Activated CD4-positive, alpha-beta T cell treated with anti-CD3 and anti-CD28 coated beads, Interleukin-2, amount 50 U/mL, for 24 hours (primary cell): ENCODE measurements at places on chromosomes 11 and 22.

DNA sequence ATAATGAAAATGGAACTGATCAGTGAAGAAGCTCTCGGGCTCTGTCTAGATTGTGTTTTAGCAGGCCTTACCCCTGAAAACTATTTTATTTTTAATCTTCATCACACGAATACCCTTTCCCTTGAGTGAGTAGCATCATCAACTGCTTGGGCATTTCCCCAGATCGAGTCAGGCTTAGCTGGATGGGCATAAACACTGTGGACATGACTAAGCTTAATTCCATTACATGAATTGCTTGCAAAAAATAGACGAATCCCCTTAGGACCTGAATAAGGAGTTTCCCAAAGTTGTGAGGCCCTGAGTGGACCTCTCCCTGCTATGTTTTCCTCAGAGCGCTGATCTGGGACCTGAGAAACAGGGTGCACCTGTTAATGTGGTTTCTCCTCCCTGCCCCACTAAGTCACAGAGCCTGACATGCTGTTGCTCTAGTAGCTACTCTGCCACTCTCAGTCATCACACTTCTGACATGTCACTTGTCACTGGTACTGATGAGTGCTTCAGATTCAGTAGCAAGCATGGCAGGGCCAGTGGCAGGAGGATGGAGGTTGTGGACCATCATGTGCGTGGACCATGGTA lies 53.5 kb downstream of the ENDOD1 start:
- DNase-seq = no peak

DNA sequence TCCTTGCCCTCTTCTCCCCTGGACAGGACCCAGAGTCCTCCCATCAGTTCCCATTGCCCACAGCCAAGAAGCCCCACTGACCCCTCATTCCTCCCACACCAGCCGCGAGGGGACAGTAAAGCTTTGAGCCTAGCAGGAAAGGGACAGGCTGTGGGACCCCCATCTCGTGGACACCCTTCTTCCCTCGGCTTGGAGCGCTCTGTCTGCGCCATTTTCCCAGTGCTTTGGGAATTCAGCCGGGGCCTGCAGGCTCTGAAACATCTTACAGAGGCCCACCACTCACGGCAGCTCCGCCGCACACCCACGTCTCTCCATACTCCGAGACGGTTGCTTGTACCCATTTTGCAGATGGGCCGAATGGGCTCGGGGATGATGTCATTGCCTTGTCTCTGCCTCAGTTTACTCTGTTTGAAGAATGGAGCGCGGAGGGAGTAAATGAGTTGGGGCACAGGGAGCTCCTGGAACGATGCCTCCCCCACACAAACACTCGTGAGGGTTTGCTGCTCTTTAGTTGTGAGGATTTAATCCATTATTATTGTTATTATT lies 447.7 kb downstream of the TBC1D22A start:
- no peak for DNase-seq

DNA sequence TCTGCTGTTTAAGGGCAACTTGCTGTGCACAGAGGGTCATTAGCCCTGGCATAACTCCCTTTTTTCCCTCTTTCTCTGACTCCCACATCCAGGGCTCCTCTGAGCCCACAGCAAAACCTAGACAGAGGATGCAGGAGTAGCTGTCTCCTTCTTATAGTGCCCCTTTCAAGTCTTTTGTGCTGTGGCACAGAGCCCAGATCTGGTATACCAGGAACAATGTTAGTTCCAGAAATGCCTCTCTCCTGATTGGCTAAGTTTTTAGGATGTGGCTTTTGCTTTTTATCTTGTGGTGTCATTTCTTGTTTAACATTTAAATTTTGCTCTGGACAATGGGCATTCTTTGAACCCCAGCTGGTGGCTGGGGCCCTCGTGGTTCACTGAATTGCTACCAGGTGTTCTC lies 25.6 kb upstream of the RRM1 start:
- DNase-seq = no peak

GRCh38 chr11:83170865-83171264 lies 13.9 kb downstream of the PCF11 start:
- DNase-seq = no peak

GRCh38 chr11:77959434-77959833 lies 35.0 kb downstream of the INTS4 start:
- no peak for DNase-seq

DNA sequence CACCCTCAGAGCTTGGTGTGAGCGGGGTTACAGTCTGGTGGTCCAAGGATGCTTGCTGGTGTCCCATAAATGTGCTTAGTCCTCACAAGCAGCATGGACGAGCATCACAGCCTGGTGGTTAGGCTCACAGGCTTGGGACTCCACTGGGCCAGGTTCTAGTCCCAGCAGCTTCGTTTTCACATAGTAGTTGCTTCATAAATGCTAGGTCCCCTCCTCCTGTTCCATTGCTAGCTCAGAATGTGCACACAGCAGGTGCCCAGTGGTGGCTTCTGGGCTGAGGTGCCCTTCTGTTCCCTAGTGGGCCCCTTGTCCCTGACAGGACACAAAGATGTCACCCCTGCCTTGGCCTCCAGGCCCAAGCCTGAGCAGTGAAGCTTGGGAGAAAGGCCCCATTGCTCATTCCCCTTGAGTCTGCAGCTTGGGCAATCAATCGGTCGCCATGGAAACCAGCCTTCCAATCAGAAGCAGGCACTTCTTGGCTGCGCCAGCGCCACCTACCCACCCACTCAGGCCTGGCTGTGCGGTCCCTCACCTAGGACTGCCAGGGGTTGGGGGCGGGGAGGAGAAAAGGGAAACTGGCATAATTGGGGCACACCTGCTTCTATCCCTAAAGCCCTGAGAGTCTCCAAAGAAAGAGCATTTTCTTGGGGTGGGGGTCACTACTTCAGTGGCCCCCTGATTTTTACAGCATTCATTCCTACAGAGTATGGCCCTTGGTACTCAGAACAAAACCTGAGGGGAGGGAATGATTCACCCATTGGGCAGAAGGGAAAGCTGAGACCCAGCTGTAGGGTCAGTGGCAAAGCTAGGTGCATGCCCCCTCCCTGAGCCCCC lies 48.1 kb downstream of the CYTH4 start:
- DNase-seq = no peak

GRCh38 chr11:13261591-13262061 lies 16.0 kb upstream of the BMAL1 start:
- no peak for DNase-seq

DNA sequence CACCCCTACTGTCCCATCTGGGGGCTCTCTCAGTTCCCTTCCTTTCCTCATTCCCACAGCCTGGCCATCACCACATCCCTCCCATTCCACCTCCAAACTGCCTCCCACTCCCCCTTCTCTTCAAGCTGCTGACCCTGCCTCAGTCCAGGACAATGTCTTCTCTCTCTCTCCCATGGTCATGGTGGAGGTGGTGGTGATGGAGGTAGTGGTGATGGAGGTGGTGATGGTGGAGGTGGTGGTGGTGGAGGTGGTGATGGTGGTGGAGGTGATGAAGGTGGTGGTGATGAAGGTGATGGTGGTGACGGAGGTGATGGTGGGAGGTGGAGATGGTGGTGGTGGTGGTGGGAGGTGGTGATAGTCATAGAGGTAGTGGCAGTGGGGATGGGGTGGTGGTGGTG lies 87.0 kb downstream of the MPPED1 start:
- DNase-seq = no peak

- DNase-seq = no peak
These were observed 59.6 kb downstream of the FAR1 start for GRCh38 chr11:13728076-13728475.

- DNase-seq = no peak
These were observed 27.0 kb upstream of the SCGB1A1 start for GRCh38 chr11:62391642-62392425.

DNA sequence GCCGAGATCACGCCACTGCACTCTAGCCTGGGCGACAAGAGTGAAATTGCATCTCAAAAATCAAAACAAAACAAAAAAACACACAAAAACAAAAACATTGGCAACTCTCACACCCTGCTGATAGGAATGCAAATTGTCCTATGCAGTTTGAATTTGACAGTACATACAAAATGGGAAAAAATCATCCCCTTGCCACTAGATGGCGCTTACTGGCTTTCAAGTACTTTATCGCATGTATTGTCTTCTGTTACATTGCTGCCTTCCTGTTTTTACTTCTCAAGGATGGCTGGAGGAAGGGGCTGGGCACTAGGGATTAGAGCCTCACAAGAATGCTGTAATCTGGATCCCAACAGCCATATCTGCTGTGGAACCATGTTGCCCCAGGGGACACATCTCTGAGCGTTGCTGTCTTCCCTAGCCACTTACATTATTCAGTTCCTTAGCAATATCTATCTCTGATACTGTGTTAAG lies 59.4 kb upstream of the A4GALT start:
- peak; percentile 54 for DNase-seq

- DNase-seq = no peak
These were observed 18.5 kb downstream of the SLC35F2 start for GRCh38 chr11:107840129-107840484.
